ENCODE measurements at places on chromosomes 7 and 10.
A peak's percentile ranks its signal among the peaks of the same experiment; 100 is the strongest.

- peak; percentile 58 for DNase-seq
Measured at GRCh38 chr10:92591550-92592022, 1.3 kb upstream of the KIF11 start.

- DNase-seq: no peak
Measured at GRCh38 chr7:19024261-19024660, 93.2 kb downstream of the TWIST1 start.

GRCh38 chr7:91632234-91632940 lies 248.1 kb downstream of the MTERF1 start:
- DNase-seq: no peak

GRCh38 chr7:26398756-26399509 lies 107.3 kb downstream of the SNX10 start:
- DNase-seq: no peak
